Heart left ventricle (tissue), 16 donors: ENCODE measurements at places on chromosomes 11 and 22. TPM values are rescaled to one million over a fixed set of nuclear protein-coding genes. Genes with fewer than 3 reads are reported as not detected.

GRCh38 chr11:1232021-1232882, 9.4 kb downstream of the MUC5B start:
- DNase-seq = peak; percentile 48

- no peak for DNase-seq
Measured at GRCh38 chr11:16900491-16900890, 113.7 kb downstream of the PLEKHA7 start.

- peak; percentile 70 for DNase-seq
Measured at GRCh38 chr11:15920856-15921629, 435.3 kb downstream of the SOX6 start.

- DNase-seq = no peak
Measured at GRCh38 chr11:120196826-120197225, 14.0 kb upstream of the OAF start.

DNA sequence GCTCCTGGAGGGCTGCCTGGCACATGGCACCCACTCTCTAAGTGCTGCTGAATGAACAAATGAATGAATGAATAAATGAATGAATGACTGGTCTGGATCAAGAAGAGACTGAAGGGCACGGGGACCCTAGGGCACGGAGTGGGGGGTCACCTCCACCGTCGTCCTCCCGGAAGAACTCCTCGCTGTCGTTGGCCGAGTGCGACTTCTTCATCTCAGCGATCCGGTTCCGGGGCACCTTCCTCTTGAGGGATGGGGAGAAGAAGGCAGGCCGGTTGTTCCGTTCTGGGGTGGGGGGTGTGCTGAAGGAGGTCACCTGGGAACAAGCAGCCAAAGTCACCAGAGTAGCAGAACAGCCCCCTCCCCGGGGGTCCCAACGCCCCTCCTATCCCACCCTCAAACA, 36.0 kb downstream of the NUP50 start:
- DNase-seq = no peak

MIOX gene
- not detected for polyA plus RNA-seq

DNA sequence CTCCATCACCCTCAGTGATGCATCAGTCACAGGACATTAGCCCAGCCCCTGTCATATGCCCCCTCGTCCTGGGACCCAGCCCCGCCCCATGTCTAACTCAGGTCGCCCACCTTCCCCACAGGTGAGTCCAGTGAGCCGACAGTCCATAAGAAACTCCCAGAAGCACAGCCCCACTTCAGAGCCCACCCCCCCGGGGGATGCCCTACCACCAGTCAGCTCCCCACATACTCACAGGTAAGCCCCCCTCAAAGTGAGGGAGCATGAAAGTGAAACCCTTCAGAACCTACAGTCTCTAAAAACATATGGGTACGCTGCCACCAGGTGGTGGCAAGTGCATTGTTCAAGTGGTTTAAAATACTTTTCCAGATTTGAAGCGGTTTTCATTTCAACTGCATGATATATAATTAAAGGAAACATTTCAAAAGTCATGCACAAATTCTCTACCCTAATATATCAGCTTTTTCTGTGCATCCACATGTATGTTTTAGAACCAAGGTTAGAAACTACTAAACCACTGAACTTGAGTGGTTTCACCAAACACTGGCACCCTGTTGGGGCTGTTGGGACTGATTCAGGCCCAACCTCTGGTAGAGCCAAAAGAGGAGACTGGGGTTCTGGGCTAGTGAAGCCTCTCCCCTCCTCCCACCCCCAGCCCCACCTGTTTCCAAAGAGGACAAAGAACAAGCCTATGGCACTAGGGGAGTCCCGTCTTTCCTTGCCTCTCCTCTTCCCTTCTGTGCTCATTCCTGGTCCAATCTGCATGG, 17.3 kb downstream of the EPS8L2 start:
- DNase-seq = no peak

TRIM49 gene
- not detected for polyA plus RNA-seq

DNA sequence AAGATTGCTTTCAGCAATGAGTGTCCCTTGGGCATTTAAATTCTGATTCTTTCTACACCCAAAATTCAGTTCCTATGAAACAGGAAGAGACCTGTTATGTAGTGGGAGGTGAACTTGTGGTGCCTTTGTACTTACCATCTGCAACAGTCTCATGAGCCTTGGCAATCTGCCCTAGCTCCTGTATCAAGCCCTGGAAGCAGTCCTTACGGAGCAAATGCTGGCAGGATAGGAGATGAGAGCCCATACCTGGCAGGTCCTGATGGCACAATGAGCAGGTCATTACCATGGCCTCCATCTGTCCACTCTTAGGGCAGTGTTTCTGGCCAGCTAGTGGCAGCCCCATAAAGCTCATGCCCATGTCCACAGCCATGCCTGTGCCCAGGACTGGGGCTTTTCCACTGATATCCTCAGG, 10.8 kb downstream of the TRIM66 start:
- peak; percentile 38 for DNase-seq

ARFGAP2 gene
- 49.7 TPM for polyA plus RNA-seq

GRCh38 chr11:118057251-118058145, 19.4 kb upstream of the TMPRSS4 start:
- DNase-seq = no peak

GRCh38 chr22:16988257-16988656, 19.8 kb downstream of the GAB4 start:
- no peak for DNase-seq

LRRC51 gene
- polyA plus RNA-seq = 3.0 TPM

DNA sequence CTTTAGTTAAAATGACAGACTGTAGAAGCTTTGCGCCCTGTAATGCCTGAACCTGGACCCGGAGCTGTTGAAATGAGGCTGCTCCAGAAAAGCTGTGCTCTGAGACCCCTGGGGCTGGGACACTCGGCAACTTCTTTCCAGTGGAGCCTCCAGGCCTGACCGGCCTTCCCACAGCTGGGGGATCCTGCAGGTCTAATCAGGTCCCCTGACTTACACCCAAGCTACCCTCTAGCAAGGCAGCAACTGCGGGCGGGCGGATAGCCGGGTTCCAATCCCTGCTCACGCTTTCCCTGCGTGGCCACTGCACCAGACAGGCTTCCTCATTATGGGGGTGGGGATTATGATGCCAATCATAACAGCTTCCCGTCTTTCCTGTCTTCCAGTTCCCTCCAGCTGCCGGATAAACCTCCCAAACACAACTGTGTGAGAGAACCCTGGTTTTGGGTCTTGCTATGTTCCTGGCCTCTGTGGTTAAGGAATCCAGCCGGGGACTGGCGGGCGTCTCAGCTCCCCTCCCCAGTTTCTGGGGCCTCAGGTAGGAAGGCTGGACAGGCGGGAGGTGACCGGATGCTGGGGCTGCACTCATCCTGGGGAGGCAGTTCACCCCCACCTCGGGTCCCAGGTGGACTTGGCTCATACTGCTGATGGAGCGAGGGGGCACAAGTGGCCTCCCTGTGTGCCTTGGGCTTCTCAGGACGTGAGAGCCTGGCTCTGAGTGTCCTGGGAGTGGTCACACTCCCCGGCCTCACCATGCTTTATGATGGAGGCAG, 38.6 kb downstream of the PARVG start:
- DNase-seq = no peak

DNA sequence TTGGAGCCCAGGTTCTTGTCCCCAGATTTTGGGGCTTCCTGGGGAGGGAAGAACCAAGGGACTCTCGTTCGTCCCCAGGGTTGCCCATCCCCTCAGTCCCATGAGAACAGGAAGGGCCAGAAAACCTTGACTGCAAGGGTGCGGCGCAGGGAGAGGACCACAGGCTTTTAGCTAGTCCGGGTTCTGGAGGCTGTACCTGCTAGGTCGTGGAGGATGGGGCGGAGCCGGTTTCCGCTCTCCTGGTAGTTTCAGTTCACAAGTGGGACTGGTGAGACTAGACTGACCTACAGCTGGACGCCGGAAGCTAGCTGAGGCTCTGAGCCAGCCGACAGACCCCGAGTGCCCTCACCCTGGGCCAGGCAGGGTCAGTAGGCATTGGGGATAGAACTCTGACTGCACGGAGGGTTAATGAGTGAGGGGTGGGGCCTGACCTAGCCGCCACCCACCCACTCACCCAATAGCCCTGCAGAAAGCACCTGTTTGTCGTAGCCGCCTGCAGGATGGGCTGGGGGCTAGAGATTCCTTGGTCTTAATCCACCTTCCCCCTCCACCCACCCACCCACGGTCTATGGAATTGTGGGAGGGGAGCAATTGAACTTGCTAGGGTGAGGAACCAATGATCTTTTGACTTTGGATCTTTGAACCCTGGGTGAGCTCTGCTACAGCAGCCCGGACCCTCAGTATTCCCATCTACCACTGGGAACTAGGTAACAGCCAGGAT, 1.5 kb downstream of the MAFF start:
- DNase-seq = no peak

- no peak for DNase-seq
Measured at GRCh38 chr22:36245805-36246356, 6.6 kb upstream of the APOL2 start.

DNA sequence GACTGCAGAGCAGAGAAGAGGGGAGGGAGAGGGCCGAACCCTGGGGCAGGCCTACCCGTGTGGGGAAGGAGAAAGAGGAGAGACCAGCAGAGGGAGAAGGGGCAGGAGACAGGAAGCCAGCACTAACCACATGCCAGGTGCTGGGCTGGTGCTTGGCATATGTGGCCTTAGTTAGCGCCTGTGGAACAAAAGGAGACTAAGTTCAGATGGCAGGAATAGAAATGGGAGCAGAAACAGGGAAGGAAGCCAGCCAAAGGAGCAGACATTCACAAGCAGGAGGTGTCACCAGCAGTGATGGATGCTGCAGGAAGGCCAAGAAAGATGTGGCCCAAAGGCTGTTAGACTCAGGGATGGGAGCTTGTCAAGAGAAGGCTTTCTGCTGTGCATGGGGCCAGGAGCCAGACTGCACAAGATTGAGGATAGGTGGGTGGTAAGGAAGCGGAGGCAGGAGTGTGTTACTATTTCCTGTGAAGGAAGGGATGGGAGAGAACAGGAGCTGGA, 26.7 kb downstream of the TREH start:
- peak; percentile 28 for DNase-seq

THRSP gene
- polyA plus RNA-seq = 9.5 TPM

MUC15 gene
- not detected for polyA plus RNA-seq

GRCh38 chr11:32006799-32007388, 84.0 kb upstream of the RCN1 start:
- DNase-seq = no peak

BLID gene
- not detected for polyA plus RNA-seq

GPR83 gene
- polyA plus RNA-seq = 0.04 TPM

GRCh38 chr11:118896472-118896913, 12.8 kb downstream of the CXCR5 start:
- DNase-seq = no peak

MS4A8 gene
- polyA plus RNA-seq = not detected

OR51B4 gene
- polyA plus RNA-seq = not detected

RAB1B gene
- polyA plus RNA-seq = 178 TPM

DNA sequence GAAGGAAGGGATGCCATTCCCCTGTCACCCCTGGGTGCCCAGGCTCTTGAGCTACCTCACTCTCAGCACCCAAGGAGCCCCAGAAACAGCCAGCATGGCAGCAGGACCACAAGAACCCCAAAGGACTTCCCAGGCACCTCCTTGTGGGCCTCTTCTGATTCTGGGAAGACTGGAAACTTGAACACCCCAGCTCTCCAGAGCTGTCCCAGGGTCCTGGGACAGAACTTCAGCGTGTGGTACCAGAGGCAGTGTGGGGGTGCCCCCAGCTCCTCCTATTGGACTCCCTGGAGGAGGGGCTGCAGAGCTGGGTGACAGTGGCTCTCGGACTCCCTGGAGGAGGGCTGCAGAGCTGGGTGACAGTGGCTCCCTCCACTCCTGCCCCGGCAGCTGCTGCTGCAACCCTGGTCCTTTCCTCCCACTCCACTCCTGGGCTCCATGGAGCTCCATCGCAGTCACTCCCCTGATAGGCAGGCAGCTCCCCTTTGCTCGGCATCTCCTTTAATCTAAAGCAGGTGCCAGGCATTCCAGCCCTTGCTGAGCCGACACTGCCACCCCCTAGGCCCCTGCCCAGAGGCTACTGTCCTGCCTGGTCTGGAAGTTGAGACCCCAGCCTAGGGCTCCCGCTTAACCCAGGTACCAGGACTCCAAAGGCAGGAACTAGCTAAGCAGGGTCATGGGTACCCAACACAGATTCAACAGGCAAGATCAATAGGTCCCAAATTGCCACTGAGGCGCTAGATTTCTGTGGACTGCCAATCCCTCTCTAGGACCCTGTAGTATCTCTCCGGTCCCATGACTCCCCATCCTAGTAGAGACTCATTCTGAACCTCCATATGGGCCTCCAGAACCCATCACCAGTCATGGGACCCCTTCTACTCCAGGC, 2.7 kb downstream of the BCL9L start:
- no peak for DNase-seq

- DNase-seq = no peak
Measured at GRCh38 chr11:8260202-8260966, 3.3 kb downstream of the LMO1 start.

DNA sequence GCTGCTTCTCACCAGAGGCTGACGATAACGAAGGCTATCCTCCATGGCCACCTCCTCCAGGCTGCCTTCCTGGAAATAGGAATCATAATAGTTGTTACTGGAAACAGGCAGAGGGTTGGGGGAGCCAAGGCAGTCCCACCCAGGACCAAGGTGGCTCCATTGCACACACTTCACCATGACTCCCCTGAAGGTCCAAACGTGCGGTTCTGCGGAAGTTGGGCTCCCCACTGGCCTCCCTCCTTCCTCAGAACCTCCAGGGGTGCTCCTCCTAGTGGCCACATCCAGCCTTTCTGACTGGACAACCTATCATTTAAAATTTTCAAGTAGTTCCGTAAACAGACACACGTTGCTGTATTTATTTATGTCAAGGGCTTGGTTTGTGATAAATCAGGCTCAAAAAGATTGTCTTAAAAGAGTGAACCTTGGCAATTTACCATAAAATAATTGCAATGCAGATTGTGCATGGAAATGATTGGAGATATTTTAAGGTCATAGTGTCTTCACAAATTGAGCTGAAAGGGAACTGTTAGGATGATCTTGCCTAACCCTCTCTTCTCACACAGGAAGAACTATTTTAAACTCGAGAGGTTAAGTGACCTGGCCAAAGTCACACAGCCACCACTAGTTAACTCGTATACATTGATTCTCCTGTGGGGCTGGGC, 1.4 kb upstream of the TCN2 start:
- no peak for DNase-seq

DNA sequence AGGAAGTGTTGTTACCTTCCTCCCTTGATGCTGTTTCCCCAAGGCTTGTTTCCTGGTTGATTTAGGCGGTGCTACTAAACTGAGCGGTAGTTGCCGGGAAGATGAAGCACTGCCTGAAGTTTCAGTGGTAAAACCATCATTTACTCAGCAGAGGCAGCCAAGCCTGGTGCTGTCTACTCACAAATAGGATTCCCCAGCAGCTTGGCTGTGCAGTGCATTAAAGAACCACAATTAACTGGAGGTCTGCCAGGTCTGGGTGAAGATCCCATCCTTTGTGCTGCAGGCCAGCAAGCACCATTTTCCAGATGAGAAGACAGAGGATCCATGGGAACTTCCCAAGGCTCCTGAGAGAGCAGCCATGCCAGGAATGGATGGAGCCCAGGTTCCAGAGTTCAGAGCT, 231.9 kb upstream of the E2F8 start:
- DNase-seq = no peak
